Brain pericyte (primary cell): ENCODE measurements at places on chromosomes 13 and 19.
A peak's percentile ranks its signal among the peaks of the same experiment; 100 is the strongest.

DNA sequence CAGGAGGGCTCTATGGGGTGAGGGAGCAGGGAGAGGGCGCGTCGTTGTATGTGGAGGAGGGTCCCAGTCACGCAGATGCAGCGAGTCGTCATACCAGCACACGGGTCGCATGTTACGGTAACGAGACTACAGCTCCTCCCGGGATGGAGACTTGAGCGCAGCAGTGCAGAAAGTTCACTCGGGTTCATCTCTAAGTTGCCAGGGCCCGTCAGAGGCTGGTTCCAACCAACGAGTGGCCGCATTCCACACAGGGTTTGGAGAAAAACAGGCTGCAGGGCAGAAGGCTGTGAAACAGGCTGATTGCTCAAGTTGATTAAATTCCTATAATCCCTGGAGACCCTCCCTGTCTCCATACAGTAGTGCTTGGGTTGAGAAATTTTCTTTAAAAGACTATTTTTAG, 21.9 kb upstream of the TTYH1 start:
- no peak for DNase-seq

DNA sequence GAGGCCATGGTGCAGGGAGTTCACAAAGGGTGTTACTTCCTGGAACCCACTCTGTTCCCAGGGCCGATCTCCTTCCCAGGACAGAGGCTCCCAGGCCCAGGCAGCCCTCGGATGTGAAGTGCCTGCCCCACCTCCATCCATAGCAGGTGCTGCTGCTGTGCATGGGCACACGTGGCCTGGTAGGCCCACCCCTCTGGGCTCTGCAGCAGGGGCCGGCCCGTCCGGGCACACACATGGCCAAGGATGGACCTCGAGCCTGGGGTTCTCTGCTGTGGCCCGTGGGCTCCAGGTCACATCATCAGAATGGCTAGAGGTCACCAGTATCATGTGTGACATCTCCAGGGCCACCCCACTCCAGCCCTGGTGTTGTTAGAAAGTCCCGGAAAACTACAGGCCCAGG, 71.8 kb downstream of the GADD45B start:
- DNase-seq = no peak

- DNase-seq = no peak
Observed at GRCh38 chr13:42363941-42364612, 92.1 kb downstream of the AKAP11 start.

DNA sequence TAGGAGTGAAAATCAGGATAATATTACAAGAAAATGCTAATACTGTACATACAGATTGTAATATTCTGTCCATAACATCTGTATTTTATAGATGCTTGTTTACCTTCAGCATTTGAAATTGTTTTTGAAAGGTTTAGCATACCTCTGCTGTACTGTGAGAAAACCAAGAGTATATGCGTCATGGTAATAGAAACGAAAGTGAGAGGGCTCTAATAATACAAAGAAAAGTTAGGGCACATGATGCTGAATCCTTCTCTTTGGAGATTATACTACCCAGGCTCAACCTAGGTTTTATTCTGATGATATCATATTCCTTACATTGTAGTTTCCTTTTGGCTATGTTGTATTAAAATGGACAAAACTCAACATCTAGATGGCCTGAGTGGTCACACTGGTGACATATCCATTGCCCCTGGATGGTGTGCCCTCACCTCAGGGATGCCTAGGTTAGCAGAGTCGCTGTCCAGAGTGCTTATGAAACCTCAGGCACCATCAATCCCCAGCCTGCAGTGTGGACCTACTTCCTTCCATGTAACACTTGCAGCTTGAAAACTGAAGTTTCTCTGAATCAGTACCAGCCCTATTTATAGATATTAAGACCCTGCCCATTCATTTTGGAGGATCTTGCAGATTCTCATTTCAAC, 253.7 kb downstream of the KCTD12 start:
- no peak for DNase-seq

DNA sequence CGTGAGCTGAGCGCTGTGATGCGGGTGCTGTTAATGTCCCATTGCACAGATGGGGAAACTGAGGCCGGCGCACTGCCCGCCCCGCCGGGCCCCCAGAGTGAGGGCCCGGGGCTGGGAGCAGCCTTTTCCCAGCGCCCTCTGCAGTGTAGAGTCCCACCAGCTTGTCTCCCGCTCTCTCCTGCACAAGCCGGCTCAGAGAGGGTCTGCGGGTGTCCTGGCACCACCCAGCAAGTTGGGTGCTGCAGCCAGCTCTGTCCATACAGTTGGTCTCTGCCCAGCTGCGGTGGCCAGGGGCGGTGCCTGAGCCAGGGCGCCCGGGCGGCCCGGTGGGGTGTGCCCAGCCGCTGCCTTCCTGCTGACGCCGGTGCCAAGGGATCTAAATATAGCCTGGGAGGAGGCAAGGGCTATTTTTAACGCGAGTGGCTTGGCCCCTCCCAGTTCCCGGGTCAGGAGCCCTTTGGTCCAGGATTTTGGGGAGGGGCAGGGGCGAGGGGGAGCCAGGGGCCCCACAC, 19.3 kb downstream of the GADD45B start:
- no peak for DNase-seq

GRCh38 chr13:98504371-98504963, 72.4 kb downstream of the STK24 start:
- DNase-seq = no peak

DNA sequence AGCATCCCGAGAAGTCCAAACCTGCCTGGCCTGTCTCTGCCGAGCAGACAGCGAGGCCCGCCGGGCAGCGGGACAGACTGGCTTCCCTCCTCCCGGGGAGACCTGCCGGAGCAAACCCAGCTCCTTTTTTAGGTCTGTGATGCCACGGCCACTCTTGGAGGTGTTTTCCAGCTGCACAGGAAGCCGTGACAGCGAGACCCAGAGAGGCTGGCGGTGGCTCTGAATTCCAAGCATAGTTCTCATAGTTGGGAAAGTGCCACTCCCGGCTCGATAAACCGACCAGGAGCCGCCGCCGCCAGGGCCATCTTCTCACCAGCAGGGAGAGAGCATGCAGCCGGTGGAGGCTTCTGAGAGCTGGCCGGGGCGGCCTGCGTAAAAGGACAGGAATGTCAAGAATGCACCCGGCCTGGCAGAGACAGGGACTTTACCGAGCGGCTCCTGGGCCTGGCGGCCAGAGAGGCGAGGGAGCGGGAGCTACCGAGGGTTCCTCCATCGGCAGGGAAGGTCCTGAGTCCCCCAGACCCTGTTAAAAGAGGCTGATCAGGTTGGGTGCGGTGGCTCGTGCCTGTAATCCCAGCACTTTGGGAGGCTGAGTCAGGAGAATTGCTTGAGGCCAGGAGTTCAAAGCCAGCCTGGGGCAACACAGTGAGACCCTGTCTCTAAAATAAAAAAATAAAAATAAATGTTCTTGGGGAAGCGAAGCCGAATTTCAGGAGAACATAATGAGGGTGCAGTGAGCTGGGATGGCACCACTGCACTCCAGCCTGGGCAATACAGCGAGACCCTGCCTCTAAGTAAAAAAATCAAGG, 64.9 kb downstream of the GADD45B start:
- no peak for DNase-seq

- DNase-seq = no peak
Observed at GRCh38 chr19:35363001-35363590, 4.8 kb downstream of the FFAR3 start.

- DNase-seq = no peak
Observed at GRCh38 chr19:53091413-53092254, 11.6 kb downstream of the ZNF160 start.

- DNase-seq = peak; percentile 67
Observed at GRCh38 chr13:49292742-49293486, 45.2 kb downstream of the CDADC1 start.

DNA sequence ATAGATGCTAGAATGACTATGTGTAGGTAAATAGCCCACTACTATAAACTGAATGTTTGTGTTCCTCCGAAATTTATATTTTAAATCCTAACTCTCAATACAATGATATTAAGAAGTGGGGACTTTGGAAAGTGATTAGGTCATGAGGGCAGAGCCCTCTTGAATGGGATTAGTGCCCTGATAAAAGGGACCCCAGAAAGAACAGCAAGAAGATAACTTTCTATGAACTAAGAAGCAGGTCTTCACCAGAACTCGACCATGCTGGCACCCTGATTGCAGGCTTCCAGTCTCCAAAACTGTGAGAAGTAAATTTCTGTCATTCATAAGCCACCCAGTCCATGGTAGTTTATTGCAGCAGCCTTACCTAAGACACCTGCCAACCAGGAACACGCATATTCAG, 33.9 kb downstream of the OXGR1 start:
- no peak for DNase-seq

GRCh38 chr19:50300051-50300450, 29.1 kb downstream of the KCNC3 start:
- DNase-seq = no peak

GRCh38 chr13:25683056-25683455, 311.3 kb downstream of the ATP8A2 start:
- DNase-seq = no peak

DNA sequence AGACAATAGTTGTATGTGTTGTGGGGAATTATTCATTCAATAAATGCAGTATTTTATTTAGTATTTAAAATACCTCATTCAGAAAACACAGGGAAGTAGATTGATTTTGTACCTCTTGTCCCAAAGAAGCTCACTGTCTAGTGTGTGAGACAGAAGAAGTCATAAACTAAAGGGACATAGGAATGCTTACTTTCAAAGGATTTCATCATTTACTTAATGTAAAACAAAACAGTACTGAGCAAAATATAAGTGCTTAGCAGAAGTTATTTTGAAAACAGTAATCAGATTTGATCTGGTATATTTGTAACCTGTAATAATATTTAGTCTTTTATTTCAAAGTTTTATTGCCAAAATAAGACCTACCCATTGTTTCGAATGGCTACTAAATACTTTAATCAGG, 117.9 kb downstream of the TDRD3 start:
- no peak for DNase-seq

GRCh38 chr13:104422668-104423067, 1356.5 kb upstream of the SLC10A2 start:
- no peak for DNase-seq

DNA sequence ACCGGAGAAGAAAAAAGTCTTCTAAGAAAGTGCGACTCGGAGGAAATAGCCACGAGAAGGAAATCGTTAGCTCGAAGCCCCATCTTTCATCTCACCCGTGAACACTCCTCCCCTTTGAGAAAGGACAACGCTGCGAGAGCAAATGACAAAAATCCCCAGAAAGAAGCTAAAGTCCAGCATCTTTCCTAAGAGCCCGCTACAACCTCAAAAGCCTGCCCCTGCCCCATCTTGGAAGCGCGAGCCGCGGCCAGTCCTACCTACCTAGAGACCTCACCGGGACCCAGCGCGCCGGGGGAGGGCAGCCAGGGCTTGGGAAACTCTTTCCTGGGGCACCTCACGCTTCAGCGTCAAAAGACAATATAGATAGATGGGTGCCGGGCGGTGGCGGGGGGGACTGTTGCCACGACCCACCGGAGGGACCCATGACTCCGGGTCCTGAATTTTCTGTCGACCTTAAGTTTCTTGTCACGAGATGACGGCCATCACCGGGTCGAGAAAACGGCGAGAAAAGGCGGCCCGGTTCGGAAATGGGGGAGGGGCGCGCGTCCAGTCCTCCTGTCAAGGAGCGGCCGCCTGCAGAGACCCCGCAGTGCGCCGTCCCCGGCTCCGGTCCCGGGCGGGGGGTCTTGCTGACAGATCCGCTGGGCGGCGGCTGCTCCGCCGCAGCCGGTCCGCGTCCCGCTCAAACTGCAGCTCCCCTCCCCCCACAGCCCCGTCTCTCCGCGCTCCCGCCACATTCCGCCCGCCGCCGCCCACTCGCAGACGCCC, 65.9 kb downstream of the KCNRG start:
- DNase-seq = no peak

DNA sequence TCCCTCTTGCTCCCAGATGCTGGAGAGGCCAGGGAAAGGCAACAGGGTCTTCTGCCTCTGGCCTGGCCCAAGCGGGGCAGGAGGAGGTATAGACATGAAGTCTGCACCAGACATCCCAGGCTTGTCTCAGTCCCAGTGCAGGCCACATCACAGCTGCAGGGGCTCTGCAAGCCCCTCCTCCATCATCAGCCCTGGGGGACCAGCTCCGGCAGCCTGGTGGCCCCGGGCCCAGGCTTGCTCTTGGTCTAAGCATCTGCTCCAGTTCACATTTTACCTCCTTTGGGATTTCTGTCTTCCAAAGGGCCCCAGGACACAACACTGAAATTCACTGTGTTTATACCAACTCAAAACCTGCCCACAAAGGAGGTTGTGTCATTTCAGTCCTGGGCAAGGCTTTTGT, 359.4 kb downstream of the ZNF536 start:
- no peak for DNase-seq

DNA sequence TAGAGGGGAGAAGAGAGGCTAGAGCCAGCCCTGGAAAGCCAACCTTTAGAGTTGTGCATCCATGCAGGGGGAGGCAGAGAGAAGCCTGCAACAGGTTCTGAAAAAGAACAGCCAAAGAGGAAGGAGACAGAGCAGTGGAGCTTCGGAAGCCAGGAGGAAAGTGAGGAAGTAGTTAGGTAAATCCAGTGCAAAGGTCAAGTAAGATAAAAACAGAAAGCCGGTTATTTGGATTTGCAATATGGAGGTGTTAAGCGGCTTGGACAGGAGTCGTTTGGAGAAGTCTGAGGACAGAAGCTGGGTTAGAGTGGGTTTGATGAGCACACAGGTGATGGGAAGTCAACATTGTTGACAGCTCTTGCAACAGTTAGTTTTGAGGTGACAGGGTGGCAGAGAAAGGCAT, 53.5 kb upstream of the FLT1 start:
- DNase-seq = no peak

DNA sequence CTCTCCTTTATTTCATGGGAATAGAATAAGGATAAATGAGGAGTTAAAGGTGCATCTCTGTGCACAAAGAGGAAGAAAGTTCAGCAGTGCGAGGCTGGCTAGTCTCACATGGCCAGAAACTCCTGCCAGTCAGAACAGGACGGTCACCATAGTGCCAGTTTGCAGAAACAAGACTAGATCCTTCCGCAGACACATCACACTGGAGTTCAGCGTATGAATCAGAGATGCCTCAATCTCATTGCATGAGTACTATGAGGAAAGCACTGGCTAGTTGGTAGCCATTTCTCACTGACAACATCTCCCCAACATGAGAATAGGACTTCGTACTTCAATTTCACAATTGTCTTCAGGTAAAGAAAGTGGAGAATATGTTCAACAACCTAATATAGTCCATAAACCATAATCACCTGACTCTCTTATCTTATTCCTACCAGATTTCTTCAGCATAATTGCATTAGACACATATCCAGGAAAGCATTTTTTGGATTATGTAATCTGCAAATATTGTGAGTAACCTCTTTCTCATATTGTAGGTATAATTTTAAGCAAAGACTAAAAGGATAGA, 34.9 kb downstream of the RXFP2 start:
- no peak for DNase-seq

DNA sequence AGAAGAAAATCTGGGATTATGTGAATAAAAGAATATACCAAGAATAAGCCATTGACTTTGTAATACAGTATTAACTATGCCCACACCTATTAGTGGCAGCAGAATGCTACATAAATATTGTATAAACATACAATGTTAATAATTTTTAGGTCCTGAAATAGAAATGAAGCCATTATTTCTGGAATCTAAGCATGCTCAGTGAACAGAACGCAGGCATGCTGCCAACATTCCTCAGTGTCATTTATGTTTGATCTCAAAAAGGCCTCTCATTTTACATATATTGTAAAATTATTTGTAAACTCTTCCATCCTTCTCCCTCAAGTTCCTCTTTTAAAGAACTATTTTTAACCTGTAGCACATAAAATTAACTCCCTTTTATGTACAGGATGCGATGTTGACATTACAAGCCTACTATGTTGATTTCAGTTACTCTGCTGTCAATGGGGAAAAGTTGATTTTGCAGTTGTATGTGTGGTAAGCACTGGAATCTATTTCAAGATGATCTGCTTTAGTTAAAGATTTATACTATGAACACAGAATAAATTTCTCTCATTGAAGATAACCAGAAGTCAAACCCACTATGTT, 118.8 kb downstream of the VWA8 start:
- no peak for DNase-seq

- no peak for DNase-seq
Observed at GRCh38 chr13:97240788-97241734, 18.9 kb downstream of the MBNL2 start.
